ENCODE measurements at places on chromosomes 1 and 21.

DNA sequence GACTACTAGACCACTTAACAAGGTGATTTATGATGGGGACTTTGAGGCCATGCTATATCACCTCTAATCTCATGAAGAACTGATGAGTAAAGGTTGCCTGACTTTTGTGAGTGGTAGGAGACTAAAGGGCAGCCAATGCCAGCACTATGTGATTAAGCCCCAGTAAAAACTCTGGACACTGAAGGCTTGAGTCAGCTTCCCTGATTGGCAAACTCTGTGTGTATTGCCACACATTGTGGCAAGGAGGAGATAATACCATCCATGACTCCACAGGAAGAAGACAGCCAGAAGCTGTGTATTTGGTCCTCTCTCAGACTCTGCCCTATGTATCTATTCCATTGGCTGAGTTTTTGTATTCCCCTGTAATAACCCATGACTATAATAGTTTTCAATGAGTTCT, 413.3 kb upstream of the ZRANB2 start:
- no peak overlapping the region for H3K27ac ChIP-seq
- no peaks in the 10 kb centered on the region for H3K27me3 ChIP-seq
- DNase-seq, result no peak
- no peaks in the 10 kb centered on the region for H3K4me1 ChIP-seq

DNA sequence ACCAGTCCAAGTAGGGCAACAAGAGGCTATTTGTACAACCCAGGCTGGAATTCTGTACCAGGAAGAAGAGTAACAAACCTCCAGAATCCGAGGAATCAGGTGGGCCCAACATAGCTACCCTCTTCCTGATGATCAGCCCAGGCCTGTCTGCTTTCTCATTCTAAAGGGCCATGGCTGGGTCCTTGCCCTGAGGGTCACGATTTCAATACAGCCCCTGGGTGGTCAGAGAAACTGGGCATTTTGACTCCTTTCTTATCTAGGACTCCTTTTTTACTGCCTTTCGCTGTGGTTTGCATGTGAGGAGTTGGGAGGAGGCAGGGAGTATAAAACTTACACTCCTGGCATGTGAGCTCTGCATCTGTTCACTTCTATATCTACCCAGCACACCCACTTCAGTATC, 164.9 kb upstream of the COA6 start:
- no peak for DNase-seq
- H3K27ac ChIP-seq, result no peak overlapping the region
- H3K4me3 ChIP-seq, result no peak overlapping the region
- peaks cover 7% of the 10 kb centered on the region for H3K4me1 ChIP-seq
- H3K36me3 ChIP-seq, result no peaks in the 10 kb centered on the region

DNA sequence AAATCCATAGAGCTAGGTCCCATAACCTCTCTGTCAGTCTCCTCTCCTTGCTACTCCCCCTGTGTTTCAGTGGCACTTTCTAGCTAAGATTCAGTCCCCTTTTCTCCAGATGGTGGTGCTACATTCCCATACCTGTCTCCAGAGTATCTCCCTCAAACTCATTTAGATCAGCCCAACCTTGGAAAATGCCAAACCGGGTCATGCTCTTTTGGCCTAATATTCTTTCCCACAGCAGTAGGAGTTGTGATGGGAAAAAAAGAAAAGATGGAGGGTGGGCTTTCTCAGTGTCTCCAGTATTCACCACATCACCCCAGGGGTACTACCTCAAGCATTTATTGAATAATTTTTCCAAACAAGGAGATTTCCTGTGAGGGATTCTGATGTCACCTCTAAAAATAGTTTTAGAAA, 3.2 kb upstream of the RXFP4 start:
- no peaks in the 10 kb centered on the region for H3K27me3 ChIP-seq
- no peak overlapping the region for H3K27ac ChIP-seq
- H3K4me3 ChIP-seq, result no peak overlapping the region
- peaks cover 51% of the 10 kb centered on the region for H3K4me1 ChIP-seq
- DNase-seq, result no peak

GRCh38 chr1:185250063-185250462, 67.0 kb downstream of the IVNS1ABP start:
- no peaks in the 10 kb centered on the region for H3K27me3 ChIP-seq
- H3K36me3 ChIP-seq, result no peaks in the 10 kb centered on the region
- no peak for DNase-seq
- no peak overlapping the region for H3K27ac ChIP-seq
- H3K4me1 ChIP-seq, result no peaks in the 10 kb centered on the region

- H3K36me3 ChIP-seq, result no peaks in the 10 kb centered on the region
- no peak overlapping the region for H3K4me3 ChIP-seq
- no peak overlapping the region for H3K27ac ChIP-seq
- DNase-seq, result no peak
- H3K4me1 ChIP-seq, result no peaks in the 10 kb centered on the region
- no peaks in the 10 kb centered on the region for H3K27me3 ChIP-seq
Measured at GRCh38 chr1:230824919-230825721, 43.2 kb downstream of the C1orf198 start.

Measured in CD4-positive, alpha-beta T cell (primary cell).